Memory B cell (primary cell): ENCODE measurements at places on chromosomes 1 and 21.

DNA sequence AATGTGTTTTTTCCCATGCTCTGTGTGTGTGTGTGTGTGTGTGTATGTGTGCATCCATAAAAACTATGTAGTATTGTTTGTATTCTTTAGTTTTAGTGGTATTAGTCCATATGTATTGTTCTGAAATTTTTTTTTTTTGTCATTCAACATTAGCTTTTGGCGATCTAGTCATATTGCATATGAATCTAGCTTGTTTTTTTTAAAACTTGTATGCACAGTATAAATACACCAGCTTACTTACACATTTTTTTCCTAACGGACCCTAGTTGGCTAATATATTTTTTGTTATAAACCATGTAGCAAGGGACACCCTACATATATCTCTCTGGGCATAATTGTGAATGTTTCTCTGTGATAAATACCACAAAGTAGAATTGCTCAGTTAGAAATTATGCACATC is 359.7 kb downstream of the SRGAP2C start:
- no peak for DNase-seq

DNA sequence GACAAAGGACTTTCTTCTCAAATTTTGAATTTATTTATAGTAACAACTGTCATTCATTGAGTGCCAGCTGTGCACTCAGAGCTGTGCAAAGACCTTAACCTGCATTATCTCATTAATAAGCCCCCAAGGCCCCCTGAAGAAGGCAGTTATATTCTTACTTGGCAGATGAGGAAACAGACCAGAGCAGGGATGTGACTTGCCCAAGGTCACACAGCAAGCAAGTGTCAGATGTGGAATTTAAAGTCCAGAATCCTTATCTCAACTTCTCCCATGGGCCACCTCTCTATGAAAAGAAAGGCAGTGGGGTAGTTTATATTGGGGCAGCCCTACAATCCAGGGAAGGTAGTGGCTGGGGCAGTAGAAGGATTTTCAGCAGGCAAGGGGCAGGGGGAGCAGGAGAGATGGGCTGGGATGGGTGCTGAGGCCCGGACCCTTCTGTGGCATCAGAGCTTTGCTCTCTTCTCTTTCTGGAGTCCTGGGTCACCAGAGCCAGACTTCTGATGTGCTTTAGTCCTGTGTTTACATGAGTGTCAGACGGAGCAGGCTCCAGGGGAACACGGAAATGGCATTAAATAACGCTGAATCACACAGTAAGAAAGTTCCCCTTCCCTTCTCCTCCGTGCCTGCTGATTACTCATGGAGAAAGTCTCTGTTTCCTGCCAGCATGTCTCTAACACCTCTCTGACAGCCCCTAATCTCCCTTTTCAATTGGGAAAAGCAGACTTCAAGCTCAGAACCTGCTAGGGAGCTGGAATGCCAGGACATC is 39.5 kb downstream of the EPHB2 start:
- DNase-seq = no peak

DNA sequence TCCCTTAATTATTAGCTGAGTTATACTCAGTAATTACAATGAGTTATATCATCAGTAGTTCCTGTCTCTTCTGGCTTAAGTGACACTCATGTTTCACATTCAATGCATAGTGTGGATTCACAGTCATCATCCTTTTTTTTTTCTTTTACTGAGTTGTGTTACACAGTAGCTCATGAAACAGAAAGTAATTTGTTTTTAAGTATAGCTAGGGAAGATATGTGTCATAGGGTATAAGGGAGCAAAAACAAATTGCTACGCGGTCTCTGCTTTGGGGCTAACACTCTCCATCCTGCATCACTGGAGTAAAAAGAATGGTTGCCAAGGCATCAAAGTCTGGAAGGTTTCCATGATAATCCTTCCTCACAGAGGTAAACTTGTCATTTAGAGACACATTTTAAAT is 971.7 kb upstream of the NCAM2 start:
- DNase-seq = no peak

- no peak for DNase-seq
Observed at GRCh38 chr1:59089036-59089798, 207.7 kb upstream of the FGGY start.

DNA sequence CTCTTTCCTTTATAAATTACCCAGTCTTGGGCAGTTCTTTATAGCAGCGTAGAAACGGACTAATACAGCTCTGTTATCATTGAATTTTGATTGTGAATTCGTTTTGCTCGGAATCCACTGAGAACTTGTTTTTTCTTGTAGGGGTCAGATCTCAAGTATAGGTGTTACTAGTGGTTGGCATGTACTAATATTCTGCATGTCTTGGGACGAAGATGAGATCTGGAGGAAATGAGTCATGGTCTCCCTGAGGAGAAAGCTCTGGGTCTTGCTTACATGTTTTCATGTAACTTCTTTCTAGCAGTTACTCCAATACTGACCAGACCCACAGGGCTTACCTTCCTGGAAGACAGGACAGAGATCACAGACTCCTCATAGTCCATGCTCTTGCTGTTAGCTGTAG is 30.3 kb downstream of the ZSCAN20 start:
- no peak for DNase-seq

DNA sequence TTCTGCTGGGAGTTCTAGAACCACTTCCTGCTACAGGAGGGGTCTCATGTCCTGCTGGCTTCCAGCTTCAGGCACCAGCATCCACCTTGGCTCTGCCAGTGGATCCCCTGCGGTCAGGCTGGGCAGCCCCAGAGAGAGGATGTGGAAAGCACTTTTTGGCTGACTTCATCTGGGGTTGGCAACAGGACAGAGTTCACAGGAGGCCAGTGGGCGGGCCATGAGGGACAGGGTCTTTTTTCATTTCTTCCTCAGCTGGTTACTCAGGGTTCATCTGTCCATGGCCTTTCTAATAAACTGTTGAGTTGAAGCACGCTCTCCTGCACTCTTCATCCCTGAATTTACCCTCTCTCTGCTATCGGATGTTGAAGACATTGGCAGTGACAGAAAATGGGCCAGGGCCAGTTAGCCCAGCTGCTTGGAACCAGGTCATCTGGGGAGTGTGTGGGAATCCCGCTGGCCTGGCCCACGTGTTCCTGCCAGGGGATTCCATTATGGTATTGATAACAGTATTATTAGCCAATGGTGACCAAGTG is 45.2 kb downstream of the RPS6KA1 start:
- DNase-seq = no peak
